ENCODE measurements at places on chromosomes 7 and 10.

- no peak for DNase-seq
Observed at GRCh38 chr7:80646083-80646865, 7.8 kb downstream of the CD36 start.

GRCh38 chr7:116670409-116671015, 1.5 kb upstream of the MET start:
- DNase-seq: no peak

GRCh38 chr10:90872648-90873020, 860 bp downstream of the RPP30 start:
- DNase-seq: no peak

- DNase-seq: no peak
Observed at GRCh38 chr10:103307594-103307993, 30.7 kb downstream of the INA start.

DNA sequence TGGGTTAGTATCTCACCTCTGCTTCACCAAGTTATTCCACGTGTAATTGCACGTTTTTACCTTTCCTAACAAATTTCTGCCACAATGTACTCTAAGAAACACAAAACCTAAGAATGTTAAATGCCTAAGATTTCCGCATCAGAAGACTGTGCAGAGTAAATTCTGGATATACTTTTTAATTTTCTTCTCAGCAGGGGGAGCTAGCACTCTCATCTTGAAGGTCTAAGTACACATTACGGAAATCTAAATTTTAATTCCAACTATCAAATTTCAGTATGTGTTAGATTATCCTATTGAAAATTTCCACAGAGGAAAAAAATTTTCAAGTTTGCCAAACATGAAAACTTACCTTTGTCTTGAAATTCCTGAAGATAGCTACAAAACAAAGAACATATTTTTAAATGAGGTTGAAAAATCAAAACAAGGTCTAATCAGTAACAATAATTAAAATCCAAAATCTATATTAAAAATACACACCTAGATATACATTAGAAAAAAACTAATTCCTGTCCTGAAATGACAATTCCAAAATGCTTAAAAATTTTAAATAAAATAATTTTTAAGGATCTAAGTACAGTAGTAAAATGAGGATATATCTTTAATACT, 10.5 kb downstream of the SKAP2 start:
- DNase-seq: peak; percentile 45

- DNase-seq: no peak
Observed at GRCh38 chr10:75396631-75397495, 4.7 kb downstream of the ZNF503 start.

DNA sequence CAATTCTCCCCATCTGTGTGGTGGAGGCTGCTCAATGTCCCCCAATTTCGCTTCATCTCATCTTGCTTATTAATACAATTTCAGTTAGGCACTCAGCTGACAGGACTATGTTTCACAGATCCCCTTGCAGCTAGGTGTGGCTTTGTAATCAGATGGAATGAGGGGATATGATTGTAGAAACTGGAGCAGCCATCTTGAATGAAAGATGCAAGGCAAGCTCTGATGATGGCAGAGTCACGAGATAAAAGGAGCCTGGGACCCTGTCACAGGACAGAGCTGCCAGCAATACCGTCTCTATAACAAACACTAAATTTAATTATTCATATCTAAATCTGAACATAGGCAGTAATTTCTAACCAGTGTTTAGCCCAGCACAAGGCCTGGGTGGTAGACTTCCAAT, 991 bp upstream of the DLD start:
- no peak for DNase-seq

DNA sequence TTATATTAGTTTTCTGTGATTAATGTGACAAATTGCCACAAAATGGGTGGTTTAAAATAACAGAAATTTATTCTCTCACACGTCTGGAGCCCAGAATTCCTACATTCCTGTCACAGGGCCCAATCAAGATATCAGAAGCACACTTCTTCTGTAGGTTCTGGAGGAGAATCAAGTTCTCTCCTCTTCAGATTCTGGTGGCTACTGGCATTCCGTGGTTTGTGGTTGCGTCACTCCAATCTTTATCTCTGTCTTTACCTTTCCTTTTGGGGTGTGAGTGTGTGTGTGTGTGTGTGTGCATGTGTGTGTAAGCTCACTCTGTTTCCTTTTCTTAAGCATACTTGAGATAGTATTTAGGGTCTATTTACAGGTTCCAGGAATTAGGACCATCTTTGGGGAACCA, 115.5 kb upstream of the DKK1 start:
- no peak for DNase-seq

- no peak for DNase-seq
Observed at GRCh38 chr7:157519246-157519645, 182.4 kb downstream of the DNAJB6 start.

- DNase-seq: no peak
Observed at GRCh38 chr10:12717981-12718707, 283.4 kb downstream of the CCDC3 start.

DNA sequence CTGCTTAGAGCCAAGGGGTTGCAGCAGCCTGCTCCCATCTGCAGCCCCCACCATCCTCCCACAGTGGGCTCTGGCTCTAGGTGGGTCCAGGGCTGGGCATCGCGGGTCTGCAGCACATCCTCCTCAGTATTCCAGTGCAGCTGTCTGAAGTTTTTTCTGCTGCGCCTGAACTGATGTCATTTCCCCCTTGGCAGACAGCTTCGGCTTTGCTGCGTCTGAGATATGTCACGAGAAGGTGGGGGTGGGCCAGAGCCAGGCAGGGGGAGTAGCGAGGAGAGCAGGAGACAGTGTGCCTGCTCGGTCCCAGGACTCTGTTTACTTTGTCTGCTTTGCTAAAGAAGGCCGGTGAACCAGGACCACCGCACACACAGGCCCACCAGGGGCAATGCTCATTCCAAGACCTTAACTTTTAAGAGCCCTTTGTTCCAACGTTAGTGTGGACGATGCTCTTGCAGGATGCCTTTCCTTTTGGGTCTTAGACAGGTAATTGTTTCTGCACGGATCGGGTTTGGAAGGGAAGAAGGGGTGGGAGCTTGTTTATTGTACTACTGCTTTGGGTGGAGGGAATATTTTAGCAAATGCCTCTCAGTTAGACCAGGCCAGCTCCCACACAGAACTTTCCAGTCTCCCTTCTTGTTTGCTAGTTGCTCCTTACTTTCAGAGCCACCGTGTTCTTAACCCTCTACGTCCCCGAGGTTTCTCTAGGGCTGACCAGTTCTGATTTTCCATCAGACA, 32.4 kb downstream of the WBP1L start:
- DNase-seq: peak; percentile 65

GRCh38 chr10:107487284-107487683, 322.8 kb upstream of the SORCS1 start:
- no peak for DNase-seq

- DNase-seq: no peak
Observed at GRCh38 chr7:151309311-151309710, 32.3 kb upstream of the NUB1 start.

- no peak for DNase-seq
Observed at GRCh38 chr7:54880326-54880989, 121.4 kb upstream of the SEC61G start.
